Fibroblast of skin of right quadriceps (primary cell): ENCODE measurements at places on chromosomes 3 and 15.

GRCh38 chr15:84967380-84967779, 14.3 kb upstream of the PDE8A start:
- DNase-seq, result no peak

- DNase-seq, result no peak
Observed at GRCh38 chr15:84638103-84638502, 16.0 kb downstream of the WDR73 start.

DNA sequence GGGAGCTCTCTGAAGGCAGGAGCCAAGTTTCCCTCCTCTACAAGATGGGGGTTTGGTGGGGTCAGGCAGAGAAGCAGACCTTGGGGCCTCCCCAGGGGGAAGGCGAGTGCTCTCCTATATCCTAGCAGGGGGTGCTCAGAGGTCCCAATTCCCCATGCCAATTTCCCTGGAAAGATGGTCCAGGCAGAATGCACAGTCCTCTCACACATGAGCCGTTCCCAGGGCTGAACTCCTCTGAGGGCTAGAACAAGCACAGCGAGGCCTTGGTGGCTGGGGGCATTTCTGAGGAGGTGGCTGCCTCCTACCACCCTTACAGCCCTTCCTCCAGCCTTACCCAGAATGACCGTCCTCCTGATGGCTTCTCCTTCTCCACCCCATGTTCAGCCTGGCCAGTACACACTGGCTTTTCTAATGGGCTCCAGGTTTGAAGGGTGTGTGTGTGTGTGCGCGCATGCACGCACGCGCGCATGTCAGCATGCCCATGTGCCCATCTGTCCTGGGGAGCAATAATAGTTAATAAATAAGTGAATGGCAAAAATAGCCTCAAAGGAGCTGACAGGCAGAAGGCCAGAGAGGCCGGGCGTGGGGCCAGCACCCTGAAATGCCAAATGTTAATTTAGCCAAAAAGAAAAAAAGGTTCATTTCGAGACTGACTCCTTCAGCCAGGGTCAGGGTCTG, 24.4 kb downstream of the ADCY5 start:
- DNase-seq, result no peak

DNA sequence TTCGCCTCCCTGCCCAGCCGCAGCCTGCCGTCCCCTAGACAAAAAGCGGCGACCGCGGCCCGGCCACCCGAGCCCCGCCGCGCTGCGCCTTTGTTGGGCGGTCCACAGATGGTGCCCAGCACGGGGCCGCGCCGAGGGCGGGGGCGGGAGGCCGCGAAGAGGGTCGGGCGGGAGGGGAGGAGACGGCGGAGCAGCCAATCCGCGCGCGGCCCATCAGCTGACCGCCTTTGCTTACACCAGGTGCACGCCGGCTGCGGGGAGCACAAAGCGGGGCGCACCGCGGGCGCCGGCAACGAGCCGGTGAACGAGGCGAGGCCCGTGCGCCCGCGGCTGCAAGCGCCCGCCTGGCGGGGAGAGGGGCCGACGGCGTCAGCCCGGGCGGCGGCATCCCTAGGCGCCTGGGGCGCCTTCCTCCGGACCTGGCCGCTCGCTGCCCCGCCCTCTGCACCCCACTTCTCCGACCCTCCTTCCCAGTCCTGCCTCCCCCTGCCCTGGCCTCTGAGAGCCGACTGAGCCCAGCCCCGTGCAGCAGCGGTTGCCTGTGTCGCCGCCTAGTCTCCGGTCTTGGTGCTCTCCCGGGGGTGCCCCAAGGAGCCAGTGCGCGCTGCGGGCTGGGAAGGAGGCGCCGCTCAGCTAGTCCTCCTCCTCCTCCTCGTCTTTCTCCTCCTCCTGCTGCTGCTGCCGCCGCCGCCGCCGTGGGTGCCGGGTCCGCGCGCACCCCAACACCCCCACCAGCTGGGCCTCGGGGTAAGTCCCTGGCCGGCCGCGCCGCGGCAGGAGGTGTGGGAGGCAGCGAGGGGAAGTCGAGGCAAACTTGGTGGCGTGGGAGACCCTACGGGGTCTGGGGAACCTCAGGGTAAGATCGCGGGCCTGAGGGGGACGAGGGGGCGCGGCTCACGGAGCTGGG, at the start of gene LRRN1:
Gene LRRN1 (plus strand): TSS at position 259 of the 907 bp plus-strand sequence. CDS start 45,211 bp downstream, outside the sequence.
- DNase-seq, result no peak

DNA sequence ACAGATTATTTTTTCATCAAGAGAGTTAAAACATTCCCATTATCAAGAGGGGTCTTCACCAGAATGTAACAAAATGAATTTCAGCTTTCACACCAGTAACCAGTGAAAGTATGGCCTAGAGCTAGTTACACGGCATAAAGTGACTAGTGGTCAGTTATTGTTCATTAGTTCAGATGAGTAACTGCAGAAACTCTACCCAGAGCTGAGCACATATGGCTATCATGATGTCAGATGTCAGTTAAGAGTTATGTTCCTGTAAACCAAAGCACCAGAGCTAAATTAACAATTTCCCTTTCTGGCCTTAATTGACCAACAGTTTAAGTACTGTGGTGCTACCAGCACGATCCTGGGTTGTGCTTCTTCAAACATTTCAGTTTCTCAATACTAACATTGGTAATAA, 6.6 kb upstream of the MRPS25 start:
- no peak for DNase-seq

DNA sequence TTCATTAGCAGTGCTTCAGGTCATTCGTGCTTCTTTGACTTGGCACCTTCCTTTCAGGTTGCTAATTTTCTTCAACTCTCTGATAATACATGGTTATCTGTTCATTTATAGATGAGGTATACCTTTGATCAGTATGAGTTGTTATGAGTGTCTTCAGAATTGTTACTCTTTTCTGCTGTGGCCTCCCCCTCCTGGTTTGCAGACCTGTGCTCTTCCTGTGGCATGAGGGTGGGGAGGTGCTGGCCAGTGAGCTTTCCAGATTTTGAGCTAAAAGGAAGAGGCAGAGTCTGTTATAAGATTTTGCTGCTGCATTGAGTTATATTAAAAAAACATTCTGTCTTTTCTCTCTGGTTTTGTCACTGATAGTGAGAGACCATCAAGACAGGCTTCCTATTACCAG, 30.8 kb upstream of the GOLGA6L9 start:
- DNase-seq, result no peak

GRCh38 chr3:124800511-124801258, 70.4 kb downstream of the UMPS start:
- peak; percentile 65 for DNase-seq

GRCh38 chr3:36796881-36797280, 32.5 kb upstream of the DCLK3 start:
- DNase-seq, result peak; percentile 35

DNA sequence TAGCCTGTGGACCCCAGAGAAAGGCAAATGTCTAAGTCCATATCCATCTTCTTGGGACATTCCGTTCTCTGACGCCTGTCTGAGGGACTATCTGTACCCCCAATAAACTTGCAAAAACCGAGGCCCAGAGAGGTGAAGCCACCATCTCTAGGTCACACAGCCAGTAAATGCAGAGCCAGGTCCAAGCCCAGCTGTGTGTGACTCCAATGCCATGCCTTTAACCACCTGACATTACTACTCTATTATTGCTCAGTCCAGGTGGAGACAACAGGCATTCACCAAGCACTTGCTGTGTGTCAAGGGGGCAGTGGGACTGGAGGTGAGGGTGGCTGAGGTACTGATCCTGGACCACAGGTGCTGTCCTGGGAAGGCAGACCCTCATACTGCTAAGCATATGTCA, 25.4 kb downstream of the CYP8B1 start:
- no peak for DNase-seq

- DNase-seq, result no peak
Observed at GRCh38 chr3:18483226-18483625, 58.1 kb upstream of the SATB1 start.

DNA sequence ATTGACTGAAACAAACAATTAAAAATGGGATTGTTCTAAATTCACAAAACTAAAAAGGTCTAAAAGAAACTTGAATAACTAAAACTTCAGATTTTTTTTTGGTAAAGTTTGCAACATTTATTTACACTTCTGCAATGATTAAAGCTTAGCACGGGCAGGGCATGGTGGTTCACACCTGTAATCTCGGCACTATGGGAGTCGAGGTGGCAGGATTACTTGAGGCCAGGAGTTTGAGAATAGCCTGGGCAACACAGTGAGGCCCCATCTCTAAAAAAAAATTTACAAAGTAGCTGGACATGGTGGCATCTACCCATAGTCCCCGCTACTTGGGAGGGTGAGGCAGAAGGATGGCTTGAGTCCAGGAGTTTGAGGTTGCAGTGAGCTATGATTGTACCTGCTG, 31.6 kb downstream of the TLNRD1 start:
- DNase-seq, result no peak

- DNase-seq, result no peak
Observed at GRCh38 chr15:99390667-99391066, 139.4 kb downstream of the LRRC28 start.

GRCh38 chr3:52268036-52268435, 10.4 kb downstream of the WDR82 start:
- DNase-seq, result no peak
